LoVo (cell line): ENCODE measurements at places on chromosomes 16 and 17.

- DNase-seq, result no peak
Measured at GRCh38 chr16:67150833-67151396, at the start of gene B3GNT9. Gene B3GNT9, minus strand, starts transcription at chr16:67150998. Its CDS starts 513 bp downstream, at chr16:67150485.

GRCh38 chr16:74729783-74730683 is 29.4 kb upstream of the MLKL start:
- DNase-seq, result no peak

- DNase-seq, result no peak
Measured at GRCh38 chr17:41910701-41911391, 7.9 kb downstream of the ACLY start.

DNA sequence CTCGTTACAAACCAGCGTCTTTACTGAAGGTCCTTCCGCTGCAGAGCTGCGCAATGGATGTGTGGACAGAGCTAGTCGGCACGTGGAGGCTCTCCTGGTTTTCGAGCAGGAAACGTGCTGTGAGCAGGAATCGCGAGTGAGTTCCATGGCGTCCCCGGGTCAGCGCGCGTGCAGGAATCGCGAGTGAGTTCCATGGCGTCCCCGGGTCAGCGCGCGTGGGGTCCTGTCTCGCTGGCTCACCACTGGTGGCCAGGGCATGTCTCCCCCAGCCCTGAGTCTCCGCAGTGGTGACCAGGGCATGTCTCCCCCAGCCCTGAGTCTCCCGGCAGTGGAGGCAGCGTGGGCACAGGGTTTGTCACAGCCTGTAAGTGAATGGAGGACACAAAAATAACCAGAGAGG is 62.7 kb downstream of the KLHDC4 start:
- DNase-seq, result no peak

- DNase-seq, result no peak
Measured at GRCh38 chr17:72764632-72765041, 327.9 kb downstream of the SLC39A11 start.

DNA sequence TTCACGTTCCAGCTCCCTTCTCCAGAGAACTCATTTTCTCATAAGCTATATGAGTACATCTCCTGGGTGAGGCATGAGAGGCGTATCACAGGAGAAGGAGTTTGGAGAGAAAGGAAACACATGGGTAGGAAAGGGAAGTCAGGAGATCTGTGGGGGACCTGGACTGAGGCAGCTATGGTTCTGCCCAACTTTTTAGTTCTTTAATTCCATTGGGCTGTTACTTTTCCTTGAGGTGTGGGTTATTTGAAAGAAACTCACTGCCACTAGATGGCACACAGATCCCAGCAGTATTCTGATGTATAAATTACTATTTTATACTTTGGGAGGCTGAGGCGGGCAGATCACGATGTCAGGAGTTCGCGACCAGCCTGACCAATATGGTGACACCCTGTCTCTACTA is 63.6 kb downstream of the NUP93 start:
- DNase-seq, result no peak

DNA sequence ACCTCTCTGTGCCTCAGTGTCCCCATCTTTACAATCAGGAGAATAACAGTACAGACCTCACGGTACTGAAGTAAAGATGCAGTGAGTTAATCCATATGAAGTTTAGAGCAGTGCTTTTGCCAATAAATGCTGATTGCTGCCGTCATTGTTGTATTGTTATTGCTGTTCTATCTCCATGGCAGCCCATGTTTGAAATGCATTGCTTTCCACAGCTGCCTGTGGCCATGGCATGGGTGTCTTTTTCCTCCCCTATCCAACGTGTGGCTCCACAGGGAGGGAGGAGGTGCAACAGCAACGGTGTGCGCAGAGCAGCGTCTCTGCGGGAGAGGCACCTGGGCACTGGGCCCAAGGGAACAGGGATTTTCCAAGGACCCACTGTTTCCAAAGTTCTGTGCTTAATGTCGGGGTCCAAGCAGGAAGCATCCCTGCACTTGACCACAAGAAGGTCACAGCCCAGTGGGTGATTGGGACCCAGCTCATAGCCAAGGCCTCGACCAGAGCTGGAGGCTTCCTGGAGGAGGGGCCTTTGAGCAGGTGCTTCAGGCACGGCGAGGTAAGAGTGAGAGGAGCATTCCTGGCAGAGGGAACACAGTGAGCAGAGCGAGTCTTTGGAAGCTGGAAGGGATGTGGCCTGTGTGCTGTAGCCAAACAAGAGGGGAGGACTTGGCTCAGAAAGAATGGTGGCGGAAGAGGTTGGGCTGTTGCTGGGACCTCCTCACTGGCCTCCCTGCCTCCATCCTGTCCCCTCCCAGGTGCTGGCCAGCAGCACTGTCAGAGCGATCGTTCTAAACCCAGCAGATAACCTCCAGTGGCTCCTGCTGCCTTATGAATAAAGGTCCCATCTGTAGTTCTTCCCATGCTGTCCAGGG is 3.9 kb downstream of the RAI1 start:
- no peak for DNase-seq

GRCh38 chr16:87828071-87828906 is 41.0 kb downstream of the SLC7A5 start:
- DNase-seq, result no peak

- no peak for DNase-seq
Measured at GRCh38 chr17:17129466-17129865, 76.7 kb downstream of the PLD6 start.

DNA sequence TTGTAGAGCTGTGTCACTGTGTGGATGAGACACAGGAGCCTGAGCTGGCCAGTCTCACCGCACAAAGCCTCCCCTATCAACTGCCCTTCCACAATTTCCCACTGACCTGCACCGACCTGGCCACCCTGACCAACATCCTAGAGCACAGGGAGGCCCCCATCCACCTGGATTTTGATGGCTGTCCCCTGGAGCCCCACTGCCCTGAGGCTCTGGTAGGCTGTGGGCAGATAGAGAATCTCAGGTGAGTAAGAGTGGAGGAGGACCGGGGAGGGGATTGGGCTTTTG is 37.4 kb downstream of the NLRC5 start:
- DNase-seq, result no peak
